ENCODE measurements at places on chromosomes 3 and 15.

DNA sequence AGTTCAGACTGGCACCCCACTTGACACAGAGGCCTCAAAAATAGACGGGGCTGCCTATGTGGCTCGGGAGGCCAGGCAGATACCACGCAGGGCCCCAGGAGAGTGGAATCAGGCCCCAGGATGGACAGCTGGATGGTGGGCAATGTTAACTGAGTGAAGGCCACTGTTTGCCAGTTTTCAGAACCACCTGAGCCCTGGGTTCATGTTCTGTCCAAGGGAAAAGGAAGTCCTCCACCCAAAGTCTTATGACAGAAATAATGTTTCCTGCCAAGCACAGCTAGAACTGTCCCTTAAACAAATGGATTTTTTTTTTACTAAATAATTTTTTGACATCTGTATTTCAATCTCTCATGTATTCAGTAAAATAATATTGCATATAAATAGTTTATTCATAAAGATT, 228.4 kb downstream of the KLF13 start:
- DNase-seq: no peak

DNA sequence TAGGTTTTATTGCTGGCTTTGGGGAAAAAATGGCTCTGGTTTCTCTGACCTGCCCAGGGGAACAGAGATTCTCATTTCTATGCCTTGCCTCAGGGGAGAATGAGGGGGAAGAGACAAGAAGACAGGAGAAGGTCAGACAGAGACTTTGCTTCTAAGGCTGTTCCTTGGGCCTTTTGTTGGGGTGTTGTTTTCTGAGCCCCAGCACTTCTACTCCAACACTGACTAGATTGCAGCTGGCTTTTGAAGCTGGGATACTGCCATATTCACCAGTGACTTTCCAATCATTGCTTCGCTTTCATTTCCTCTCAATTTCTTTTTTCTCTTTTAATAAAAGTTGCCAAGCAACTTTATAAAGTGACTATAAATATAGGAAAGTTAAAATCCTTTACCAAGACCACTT, 143.2 kb upstream of the ARHGEF26 start:
- no peak for DNase-seq

- DNase-seq: no peak
These were observed 24.6 kb upstream of the CORO2B start for GRCh38 chr15:68553994-68554720.

DNA sequence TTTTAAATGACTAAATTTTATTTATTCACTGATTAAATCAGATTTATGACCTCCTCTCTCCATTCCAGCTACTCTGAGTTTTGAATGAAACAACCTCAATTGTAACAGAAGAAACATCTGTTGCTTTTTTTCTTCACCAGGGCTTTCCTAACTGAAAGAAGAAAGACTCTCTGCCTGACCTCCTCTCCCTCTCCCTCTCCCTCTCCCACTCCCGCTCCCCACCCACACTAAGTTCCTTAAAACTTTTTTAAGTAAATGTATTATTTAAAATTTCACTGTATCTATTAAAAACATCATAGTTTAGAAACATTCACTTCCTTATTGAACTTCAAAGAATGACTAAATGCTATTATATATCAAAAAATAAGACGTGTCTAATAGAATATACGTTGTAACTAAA, 122.0 kb downstream of the TFDP2 start:
- no peak for DNase-seq

- DNase-seq: no peak
These were observed 71.3 kb upstream of the CORO2B start for GRCh38 chr15:68507447-68507846.

- DNase-seq: no peak
These were observed 74.7 kb upstream of the CMTM7 start for GRCh38 chr3:32316976-32317375.

DNA sequence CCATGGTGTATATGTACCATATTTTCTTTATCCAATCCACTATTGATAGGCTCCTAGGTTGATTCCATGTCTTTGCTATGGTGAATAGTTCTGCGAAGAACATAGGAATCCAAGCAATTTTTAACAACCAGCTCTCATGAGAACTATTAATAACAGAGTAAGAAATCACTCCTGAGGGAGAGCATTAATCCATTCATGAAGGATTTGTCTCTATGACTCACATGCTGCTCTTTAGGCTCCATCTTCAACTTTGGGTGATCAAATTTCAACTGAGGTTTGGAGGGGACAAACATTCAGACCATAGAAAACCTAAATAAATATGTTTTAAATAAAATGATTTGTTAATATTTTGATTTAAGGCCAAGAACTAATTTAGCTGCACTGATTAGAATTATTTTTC, 147.4 kb downstream of the NSUN3 start:
- no peak for DNase-seq

DNA sequence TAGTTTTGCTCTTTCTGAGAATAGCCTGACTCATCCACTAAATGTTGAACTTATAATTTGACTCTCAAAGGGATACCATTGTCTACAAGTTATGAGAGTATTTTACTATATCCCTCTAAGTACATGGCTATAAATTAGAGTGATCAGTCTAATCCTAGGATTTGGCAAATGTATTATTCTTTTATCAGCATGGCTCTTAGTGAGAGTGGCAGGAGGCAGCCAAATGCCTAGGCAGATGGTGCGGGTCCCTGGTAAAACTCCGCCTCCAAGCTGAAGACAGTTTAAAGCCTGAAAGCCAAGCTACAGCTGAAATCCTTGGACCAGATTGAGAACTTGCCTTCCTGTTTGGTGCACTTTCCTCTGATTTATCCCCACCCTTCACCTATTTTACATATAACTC, 631.8 kb downstream of the SQOR start:
- no peak for DNase-seq

DNA sequence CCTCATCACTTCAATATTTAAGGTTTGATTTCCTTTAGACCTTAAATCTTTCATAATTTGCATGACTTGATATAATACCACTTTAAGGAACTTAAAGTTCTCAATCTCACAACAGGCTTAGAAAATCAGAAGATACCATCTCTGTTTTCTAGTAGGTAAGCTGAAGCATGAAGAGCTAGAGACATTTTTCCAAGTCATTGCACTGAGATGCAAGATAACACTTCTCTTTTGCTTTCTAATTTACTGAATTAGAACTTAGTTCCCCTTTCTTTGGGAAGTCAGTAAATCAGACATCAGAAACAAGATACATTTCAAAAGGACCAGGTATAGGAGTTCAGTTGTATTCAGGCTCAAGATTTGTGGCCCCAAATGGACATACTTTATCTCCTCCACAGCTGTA, 79.7 kb downstream of the DZIP3 start:
- no peak for DNase-seq

DNA sequence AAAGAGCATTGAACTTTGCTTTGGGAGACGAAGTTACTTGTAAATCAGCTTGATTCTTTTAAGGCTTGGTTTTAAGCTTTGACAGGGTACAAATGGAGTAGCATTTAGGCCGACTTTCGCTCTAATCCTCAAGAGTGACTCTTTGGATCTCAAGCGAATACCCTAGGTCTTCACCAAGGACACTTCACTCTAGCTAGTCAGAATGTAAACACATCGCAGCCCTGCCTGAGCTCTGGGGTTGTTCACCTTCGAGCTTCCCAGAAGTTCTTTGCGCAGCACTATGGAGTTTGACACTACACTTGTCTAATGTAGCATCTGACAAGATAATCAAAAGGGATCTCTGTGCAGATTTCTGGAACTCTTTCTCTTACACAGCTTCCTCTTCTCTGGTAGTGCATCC, 22.3 kb downstream of the NRG4 start:
- DNase-seq: no peak

GRCh38 chr15:76340198-76340802, 3.7 kb downstream of the ISL2 start:
- no peak for DNase-seq

- no peak for DNase-seq
These were observed 56.2 kb downstream of the NBEAL2 start for GRCh38 chr3:47035645-47036044.
